ENCODE measurements at places on chromosomes 6 and 20.

DNA sequence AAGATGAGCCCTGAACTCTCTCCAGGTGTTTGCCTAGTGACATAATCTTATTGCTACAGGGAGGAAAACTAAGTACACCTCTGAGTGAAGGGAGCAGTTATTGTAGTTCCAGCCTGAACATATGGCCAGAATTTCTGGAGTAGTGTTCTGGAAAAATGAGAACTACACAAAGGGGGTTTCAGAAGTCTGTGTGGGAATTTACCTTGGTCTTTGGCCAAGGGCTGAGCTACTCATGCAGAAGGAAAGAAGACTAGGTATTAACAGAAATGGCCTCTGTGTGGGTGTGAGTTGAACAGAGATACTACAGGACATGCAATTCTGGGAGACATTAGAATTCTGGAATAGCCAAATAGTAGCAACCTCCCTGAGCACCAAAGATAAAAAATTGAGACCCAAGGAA lies 1009.7 kb upstream of the GJE1 start:
- DNase-seq = no peak

- DNase-seq = no peak
Observed at GRCh38 chr6:44829836-44830235, 442.3 kb downstream of the CDC5L start.

DNA sequence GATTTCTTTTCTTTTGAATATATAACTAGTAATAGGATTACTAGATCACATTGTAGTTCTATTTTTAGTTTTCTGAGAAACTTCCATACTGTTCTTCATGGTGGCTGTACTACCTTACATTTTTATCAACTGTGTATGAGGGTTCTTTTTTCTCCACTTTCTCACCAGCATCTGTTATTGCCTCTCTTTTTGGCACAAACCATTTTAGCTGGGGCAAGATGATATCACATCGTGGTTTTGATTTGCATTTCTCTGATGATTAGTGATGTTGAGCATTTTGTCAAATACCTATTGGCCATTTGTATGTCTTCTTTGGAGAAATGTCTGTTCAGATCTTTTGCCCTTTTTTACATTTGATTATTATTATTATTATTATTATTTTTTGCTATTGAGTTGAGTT lies 86.1 kb upstream of the TCF21 start:
- no peak for DNase-seq

GRCh38 chr6:74357321-74357720 lies 661.3 kb downstream of the CD109 start:
- no peak for DNase-seq

GRCh38 chr6:24719125-24719971 lies at the start of gene C6orf62:
TSS of gene C6orf62 (minus strand) at chr6:24719154. CDS start at chr6:24718668, 486 bp downstream.
- peak; percentile 33 for DNase-seq

DNA sequence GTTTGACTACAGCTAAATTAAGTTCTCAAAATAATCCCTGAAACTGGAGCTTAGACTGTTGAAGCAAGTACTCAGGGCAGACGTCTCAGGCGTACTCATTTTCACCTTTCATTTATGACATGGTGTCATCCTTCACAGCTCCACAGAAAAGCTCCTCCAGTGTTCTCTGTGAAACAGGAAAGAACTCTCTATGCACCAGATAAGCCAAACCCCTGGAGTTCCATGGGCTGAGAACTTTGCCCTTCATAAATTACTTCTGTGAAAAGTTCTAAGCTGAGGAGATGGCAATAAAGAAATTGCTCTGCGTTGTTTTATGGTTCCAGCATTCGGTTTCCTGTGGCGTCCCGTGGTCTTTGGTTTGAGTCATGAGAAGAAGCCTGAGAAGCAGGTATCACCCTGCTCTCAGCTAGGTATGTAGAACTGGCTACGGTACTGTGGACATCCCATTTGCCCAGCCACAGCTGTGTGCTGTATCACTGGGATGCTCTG lies 20.2 kb upstream of the RREB1 start:
- no peak for DNase-seq

DNA sequence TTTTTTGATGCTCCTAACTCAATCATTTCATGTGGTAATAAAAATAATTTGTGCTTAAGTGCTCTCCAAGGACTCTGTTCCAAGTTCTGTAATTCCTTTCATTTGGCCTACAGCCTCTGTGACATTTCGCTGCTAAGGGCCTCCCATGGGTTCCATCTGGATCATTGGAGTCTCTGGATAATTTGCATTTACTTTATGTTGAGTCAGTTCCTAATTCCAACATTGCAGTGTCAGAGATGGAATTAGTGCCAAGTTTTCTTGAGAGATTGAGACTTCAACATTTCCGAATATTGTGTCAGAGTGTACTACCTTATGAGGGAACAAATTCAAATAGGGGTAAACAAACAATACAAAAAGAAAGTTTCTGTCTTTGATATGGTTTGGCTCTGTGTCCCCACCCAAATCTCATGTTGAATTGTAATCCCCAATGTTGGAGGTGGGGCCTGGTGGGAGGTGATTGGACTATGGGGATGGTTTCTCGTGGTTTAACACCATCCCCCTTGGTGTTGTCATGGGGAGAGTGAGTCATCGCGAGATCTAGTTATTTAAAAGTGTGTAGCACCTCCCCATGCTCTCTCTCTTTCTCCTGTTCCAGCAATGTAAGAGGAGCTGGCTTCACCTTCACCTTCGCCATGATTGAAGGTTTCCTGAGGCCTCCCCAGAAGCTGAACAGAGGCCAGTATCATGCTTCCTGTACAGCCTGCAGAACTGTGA lies 244.1 kb upstream of the TBX18 start:
- DNase-seq = no peak

GRCh38 chr6:37492991-37493660 lies 6.6 kb downstream of the CCDC167 start:
- DNase-seq = no peak

- no peak for DNase-seq
Observed at GRCh38 chr6:108561742-108562502, 1.2 kb downstream of the FOXO3 start.
